ENCODE measurements at places on chromosomes 2 and 18.

DNA sequence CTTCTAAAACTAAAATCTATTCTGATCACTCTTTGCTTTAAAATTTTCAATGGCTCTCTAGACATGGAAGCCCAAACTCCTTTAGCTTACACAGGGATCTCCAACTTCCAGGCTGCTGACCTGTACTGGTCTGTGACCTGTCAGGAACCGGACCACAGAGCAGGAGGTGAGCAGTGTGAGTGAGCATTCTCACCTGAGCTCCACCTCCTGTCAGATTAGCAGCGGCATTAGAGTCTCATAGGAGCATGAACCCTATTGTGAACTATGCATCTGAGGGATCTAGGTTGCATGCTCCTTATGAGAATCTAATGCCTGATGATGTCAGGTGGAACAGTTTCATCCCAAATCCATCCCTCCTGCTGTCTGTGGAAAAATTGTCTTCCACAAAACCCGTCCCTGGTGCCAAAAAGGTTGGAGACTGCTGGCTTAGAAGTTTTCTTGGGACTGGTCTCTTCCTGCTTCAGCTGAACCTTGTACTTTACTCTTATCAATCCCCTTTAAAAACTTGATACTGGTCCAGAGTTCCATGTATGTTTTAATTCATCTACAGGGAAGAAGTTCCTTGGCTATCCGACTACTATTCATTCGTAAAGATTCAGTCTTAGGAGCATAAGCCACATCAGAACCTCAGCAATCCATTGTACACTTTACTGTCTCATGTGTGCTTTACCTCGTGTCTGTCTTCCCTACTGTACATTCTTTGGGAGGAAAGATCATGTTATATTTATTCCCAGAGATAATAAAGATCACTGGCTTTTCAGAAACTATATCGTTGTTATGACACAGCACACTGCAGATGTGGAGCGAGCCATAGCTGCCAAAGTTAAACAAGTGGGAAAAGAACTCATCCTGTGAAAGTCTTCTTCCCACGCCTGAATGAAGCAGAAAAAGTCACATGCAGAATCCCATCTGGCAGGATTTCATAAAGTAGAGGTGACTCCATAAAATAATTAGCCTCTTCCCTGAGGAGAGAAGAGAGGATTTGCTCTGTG is 183.8 kb downstream of the LRATD1 start:
- DNase-seq = no peak

- no peak for DNase-seq
Observed at GRCh38 chr2:24365051-24365450, 4.7 kb upstream of the ITSN2 start.

- DNase-seq = no peak
Observed at GRCh38 chr2:236664136-236664535, 94.5 kb downstream of the ACKR3 start.

DNA sequence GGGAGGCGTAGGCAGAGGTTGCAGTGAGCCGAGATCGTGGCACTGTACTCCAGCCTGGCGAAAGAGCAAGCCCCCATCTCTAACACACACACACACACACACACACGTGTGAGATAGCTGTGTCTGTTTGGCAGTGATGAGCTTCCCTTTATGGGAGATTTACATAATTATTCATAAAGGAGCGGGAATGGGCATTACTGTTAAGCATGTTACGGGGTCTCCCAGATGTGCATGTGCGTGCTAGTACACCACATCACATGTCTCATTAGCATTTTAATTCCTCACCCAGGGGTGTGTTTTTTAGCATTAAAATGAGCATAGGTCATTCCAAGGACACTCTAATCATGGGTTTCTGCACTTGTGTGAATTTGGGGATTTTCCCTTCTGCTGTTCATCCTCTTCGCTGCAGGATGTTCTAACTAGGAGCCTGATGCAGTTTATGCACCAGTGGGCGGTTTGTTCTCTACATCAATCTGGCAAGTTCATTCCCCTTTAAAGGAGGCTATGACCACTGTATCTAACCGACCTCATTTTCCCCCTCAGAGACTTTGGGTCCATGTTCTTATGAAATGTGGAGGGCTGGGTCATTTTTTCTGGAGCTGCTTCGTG is 1.0 kb upstream of the FAM178B start:
- no peak for DNase-seq

- DNase-seq = no peak
Observed at GRCh38 chr18:55934821-55935220, 346.8 kb upstream of the TCF4 start.

DNA sequence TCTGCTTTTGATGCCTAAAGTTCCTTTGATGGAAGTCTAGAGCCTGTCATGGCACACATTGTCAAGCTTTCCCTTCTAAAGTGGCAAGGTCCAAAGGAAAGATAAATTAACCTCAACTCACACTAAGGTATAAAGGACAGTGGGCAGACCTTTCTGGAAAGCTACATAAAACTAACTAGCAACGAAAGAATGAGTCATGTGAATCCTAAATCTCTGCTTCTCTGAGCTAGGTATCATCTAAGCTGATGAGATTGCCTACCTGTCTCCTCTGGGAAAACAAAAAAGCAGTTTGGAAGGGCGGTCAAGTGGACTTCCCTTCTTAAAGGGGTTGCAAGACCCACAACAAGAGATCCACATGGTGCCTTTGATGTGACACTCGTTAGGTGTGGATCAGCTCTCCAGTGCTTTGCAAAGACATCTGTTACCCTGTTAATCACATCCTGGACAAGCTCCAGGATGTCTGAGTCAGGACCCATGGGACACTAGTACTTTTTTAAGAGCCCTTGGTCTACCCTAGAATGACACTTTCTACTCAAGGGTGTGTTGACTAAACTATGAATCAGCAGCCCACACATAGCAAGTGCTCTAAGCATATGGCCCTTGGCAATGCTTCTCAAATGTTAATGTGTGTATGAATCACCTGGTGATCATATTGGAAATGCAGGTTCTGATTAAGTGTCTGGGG is 173.5 kb downstream of the ALK start:
- DNase-seq = no peak

DNA sequence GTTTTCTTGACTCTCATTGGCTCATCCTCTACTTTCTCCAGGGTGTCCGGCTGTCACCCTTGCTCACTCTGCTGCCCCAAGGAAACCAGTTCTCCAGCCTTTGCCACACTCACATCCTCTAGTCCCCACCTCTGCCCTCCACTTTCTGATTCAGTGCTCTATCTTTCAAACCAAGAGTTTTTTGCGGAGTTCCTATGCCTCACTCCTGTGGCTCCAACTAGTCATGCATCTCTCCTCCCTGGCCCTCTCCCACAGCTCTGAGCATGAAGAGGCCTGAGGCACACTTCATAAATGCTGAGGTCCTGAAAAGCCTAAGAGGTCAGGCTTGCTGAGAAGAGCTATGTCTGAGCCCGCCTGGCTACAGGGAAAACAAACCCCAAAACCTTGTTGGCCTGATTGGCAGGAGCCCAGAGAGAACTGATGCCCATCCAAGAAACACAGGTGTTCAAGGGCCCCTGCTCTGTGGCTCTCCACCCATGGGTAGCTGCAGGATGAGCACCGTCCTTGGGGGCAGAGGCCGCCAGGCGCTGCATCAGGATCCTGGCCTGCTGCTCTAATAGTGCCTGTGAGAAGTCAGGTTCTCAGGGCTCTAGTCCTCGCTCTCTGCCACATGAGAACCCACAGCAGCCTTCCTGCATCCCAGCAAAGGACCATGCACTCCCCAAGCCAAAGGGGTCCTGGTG is 42.1 kb downstream of the HS1BP3 start:
- DNase-seq = no peak

DNA sequence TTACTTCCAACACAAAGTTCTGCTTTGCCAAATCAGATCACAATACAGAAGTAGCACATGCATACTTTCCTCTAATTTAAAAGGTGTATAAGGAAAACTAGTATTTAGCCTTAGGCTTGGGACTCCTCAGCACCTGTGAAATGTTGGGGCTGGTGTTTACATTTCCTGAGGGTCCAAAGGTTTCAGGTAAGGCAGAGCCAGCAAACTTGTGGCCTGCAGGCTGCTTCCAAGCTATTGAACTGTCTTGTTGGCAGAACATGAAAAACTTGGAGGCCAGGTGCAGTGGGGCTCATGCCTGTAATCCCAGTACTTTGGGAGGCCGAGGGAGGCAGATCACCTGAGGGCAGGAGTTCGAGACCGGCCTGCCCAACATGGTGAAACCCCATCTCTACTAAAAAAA is 26.5 kb upstream of the GPR39 start:
- no peak for DNase-seq

- no peak for DNase-seq
Observed at GRCh38 chr18:13300029-13300428, 81.5 kb downstream of the LDLRAD4 start.

DNA sequence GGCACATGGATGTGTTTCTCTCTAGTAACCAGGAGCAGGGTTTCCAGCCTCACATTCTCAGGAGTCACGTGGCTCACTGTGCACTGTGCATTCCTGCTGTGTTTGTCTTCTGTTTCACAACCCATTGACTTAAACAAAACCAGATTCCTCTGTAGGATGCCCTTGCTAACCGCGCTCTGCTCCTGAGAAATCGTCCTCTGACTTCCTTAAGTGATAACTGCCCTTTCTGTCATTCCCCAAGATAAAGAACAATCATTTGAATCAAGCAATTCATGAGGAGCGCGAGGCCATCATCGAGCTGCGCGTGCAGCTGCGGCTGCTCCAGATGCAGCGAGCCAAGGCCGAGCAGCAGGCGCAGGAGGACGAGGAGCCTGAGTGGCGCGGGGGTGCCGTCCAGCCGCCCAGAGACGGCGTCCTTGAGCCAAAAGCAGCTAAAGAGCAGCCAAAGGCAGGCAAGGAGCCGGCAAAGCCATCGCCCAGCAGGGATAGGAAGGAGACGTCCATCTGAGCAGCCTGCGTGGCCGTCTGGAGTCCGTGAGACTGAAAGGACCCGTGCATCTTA is 60.2 kb downstream of the RALBP1 start:
- DNase-seq = no peak

DNA sequence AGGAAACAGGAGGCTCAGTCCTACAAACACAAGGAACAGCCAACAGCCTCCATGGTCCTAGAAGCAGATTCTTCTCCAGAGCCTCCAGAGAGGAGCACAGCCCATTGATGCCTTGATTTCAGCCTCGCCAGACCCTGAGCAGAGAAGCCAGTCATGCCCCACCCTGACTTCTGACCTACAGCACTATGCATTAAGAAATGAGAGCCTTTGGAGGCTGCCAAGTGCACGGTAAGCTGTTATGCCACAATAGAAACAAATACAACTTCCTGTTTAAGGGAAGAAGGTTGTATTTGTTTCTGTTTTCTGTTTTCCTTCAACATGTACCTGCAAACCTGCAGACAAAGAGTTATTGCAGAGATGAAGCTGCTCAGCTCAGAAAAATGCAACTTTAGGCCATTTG is 181.3 kb upstream of the AGAP1 start:
- DNase-seq = no peak

- no peak for DNase-seq
Observed at GRCh38 chr18:76353046-76353445, 142.0 kb downstream of the ZNF516 start.

GRCh38 chr2:43081131-43081765 is 145.2 kb downstream of the ZFP36L2 start:
- no peak for DNase-seq

DNA sequence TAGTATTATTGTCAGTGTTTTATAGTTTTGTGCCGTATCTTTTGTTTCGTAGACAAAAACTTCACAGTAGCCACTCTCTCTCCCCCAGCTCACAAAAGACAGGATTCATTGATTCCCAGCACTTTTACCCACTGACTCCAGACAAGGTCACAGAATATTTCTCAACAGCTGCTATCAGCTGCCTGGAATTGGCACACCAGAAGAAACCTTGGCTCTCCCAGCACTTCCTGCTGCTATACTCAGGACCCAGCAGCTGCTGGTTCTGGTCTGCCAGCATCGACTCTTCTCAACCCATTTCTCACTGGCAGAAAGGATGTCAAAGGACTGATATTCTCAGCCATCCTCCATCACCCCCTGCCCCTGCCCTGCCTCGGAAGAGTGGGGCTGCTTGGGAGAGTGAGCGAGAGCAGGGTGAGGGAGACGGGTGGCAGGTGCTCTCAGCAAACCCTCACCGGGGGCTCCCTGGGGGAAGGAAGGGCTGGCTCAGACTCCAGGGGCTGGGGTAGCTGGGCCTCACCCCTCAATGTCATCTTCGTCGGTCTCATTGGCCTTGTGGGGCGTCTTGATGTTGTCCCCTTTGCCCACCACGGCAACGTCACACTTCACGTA is 6.1 kb upstream of the OTOF start:
- no peak for DNase-seq

- DNase-seq = no peak
Observed at GRCh38 chr2:55158111-55158814, 73.8 kb downstream of the CLHC1 start.

DNA sequence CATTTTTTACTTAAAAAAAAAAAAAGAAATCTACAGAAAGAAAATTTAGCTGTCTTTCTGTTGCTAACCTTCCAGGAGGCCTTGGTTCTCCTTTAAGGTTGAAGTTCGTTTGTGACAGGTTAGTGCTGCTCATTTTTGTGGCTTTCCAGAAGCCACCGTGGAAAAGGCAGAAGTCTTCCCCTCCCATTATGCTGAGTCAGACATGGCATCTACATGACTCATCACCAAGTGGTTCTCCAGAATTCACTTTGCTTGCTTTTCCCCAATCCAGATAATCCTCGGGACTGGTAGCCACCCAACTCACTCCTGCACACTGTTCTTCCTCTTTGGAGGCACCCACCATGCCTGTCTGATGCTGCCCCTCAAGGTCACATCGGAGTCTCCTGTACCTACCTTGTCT is 228.7 kb downstream of the PIK3C3 start:
- DNase-seq = peak; percentile 14

DNA sequence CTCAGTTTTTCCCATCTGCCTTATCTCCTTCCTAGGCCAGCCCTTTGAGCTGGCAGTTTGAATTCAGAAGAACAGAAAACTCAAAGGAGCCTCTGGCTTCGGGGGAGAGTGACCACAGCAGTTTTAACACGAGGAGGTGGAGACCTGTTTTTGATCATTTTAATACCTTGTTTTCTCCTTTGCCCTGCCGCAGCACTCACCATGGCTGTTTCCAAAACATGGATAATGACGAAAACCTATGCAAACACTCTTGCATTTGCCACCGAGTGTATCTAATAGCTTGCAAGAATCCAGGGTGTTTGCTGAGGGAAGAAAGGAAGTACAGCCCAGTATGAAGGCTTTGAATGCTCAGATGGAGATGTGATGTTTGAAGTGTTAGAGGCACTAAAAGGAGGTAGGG is 167.1 kb downstream of the PRKCE start:
- DNase-seq = no peak

- DNase-seq = no peak
Observed at GRCh38 chr2:190535586-190535985, 1.1 kb upstream of the NEMP2 start.

Measured in ELF-1 (cell line).